ENCODE measurements at places on chromosomes 6 and 20. TPM values are rescaled to one million over a fixed set of nuclear protein-coding genes. Genes with fewer than 3 reads are reported as not detected.

The NR2E1 gene
- total RNA-seq: not detected

The MDN1 gene
- total RNA-seq: 17.6 TPM

The JPH2 gene
- total RNA-seq: 0.58 TPM

The CMTR1 gene
- 30.3 TPM for total RNA-seq

GRCh38 chr20:17273717-17274116 lies 46.9 kb downstream of the PCSK2 start:
- no peak for DNase-seq

DNA sequence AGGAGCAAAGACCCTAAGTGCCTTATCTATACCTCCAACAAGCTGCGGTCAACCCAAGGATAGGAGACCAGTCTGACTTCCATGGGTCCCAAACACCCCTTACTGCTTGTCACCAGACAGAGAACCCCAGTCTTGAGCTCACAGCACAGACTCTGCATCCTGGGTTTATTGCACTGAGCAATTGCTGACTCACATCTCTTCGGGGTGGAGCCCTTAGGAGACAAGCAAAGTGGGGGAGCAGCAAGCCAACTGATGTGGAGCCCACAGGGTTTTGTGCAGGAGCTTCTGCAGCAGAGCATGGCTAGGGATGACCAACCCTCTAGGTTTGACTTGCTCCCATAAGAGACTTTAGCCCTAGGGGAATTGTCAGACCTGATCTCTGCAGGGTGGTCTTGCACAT lies 38.6 kb upstream of the EYS start:
- no peak for DNase-seq

The LHFPL5 gene
- not detected for total RNA-seq

The SLC17A9 gene
- 22.9 TPM for total RNA-seq

DNA sequence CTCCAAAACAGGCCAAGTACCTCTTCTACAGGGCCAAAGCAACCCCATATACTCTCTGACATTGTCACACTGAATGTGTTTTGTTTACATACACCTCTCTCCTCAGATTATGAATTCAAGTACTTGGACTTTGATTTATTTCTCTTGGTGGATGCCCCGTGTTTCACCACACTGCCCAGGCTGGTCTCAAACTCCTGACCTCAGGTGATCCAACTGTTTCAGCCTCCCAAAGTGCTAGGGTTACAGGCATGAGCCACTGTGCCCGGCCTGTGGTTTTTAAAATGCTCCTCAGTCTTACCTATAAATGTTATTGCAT lies 16.1 kb downstream of the CSNK2A1 start:
- DNase-seq: no peak

- DNase-seq: no peak
Measured at GRCh38 chr6:12720310-12720709, 3.7 kb downstream of the PHACTR1 start.

DNA sequence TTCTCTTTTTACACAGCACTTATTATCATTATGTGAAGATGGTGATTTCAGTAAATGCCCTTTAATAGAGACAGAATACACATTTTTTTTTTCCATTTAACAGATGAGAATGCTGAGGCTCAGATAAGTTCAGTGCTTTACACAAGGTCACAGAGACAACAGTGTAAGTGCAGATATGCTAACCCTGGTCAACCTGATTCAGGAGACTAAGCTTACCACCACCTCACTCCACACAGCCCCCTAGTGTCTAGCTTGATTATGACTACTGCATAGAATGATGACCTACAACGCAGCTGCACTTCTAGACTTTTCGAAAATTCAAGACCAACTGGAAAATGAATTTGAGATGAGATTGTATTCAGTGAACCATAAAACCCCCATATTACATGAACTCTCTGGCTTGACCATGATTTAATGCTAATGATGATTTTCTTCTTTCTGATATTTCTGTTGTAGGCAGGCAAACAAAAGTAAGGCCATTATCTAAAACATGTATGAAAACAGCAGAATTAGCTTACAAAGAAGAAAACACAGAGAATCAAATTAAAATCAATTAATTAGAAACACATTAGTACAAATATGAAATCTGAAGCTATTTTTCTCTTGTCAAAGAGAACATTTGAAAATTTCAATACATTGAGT lies 212.1 kb upstream of the PHACTR1 start:
- DNase-seq: no peak

The IMPG1 gene
- not detected for total RNA-seq

- no peak for DNase-seq
Measured at GRCh38 chr6:159646116-159646515, 46.9 kb downstream of the SOD2 start.

DNA sequence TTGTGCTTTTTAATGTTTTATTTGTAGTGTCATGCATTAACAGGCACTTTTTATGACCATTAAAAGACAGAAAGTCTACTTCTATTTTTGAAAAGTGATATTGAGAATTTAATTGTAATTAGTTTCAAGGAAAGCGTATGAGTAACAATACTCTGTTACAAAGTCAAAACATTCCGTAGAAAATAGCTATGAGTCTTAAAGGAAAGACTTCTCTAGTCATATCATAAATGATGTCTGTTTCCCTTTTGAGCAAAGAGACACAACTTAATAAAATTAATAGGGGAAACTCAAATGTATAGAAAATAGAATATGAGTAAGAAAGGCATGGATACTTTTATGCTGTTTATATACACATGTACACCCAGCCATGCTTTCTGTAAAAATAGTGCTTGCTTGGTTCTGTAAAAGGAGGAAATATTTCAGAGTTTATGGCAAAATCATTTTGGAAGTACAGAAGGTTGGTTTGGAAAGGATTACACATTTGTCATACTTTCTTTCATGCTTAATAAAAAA lies 107.8 kb upstream of the AHI1 start:
- no peak for DNase-seq

GRCh38 chr6:24307881-24308280 lies 50.0 kb downstream of the DCDC2 start:
- DNase-seq: no peak

The NMBR gene
- total RNA-seq: not detected

DNA sequence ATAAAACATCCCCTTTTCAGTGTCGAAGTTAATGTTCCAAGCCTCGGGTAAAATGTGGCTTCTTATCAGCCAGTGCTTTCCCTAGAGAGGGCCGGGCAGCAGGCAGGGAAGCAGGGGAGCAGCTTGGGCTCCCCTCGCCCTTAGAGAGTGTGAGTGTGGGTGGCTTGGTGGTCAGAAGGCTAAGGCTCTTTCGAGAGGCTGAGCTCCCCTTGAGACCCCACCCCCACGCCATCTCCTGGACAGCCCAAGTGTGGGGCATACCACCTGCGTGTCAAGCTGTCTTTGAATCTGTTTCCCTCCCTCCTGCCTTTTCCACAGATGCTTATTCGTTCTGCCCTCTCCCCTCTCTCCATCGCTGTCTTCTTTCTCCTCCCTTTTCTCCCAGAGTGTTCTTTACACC lies 95.1 kb upstream of the FOXP4 start:
- no peak for DNase-seq

GRCh38 chr20:32501709-32502108 lies 83.4 kb downstream of the NOL4L start:
- no peak for DNase-seq

The CBLN4 gene
- not detected for total RNA-seq

- no peak for DNase-seq
Measured at GRCh38 chr6:97052152-97052787, 127.7 kb downstream of the KLHL32 start.

- DNase-seq: no peak
Measured at GRCh38 chr6:125906158-125906998, 50.2 kb upstream of the HINT3 start.

DNA sequence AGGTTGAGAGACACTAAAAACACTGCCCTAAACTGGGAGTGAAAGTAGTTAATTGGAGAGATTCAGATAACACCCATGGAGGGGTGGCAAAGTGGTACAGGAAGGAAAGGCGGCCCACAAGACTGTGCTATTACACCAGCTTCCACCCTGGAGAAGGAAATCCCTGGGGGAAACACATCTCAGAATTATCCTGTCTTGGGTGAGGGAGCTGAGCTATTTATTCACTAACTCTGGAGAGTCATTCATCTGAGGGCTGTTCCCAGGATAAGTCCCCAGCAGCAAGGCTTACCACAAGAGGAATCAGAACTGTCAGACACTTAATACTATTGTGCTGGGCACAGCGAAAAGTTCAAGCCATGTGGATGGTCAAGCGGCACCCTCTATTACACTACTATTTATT lies 9.9 kb downstream of the TBCC start:
- no peak for DNase-seq

The TAB2 gene
- total RNA-seq: 49.8 TPM

- no peak for DNase-seq
Measured at GRCh38 chr20:44723391-44723790, 8.2 kb downstream of the CCN5 start.

DNA sequence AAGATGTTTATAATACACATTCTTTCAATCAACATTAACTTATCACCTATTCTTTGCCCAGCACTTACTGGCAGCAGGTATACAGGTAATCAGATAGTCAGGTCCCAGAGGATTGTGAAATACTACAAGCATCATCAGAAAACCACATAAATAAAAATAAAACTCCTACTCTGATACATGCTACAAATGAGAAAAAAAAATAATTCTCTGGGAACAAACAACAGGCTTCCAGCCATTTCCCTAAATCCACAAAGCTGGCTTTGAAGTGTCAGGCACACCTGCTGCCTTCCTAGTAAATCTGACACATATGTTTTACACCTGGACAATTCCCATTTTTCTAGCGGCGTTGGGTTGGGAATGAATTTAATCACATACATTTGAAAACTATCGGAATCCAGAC lies 384.5 kb upstream of the CDH4 start:
- no peak for DNase-seq

GRCh38 chr20:49701241-49701790 lies 12.4 kb downstream of the B4GALT5 start:
- DNase-seq: no peak

DNA sequence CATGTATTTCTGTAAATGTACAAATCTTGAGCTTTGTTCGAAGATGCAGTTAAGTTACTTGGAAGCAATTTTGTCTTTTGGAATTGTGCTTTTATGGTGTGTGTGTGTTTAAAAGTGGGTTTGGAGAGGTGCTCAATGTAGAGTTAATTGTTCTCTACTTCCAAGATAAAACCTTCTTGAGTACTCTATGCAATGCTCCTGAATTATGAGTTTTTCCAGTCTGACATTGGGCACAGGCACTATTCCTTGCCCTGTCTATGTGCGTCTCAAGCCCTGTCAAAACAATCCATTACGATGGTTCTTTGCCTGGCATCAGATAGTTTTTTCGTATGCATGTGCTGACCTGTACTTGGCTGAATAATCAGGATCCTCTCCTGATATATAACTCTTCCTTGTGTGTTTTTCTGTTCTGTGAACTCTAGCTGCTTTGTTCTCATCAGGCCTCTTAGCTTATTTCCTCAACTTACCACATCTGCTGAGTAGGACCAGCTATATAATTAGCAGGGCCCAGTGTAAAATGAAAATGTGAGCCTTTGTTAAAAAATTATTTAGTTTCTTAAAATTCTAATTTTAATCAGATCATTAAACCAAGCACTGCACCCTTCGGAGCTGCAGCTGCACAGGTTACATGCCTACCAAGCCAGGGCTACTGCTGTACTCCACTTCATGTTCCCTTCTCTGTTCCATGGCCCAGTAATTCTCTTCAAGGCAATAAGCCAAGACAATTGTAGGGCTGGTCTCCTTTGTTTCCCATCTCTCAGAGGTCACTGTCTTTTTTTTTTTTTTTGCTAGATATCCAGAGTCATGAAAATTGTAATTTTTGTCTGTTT lies 160.1 kb downstream of the ZFAND3 start:
- DNase-seq: no peak

The UNC93A gene
- not detected for total RNA-seq

- no peak for DNase-seq
Measured at GRCh38 chr6:17907406-17908229, 79.8 kb downstream of the KIF13A start.

The PRR18 gene
- total RNA-seq: not detected

All from glomerular endothelial cell (primary cell).